ENCODE measurements at places on chromosomes 11 and 22.

GRCh38 chr11:7524462-7525235 lies 10.8 kb downstream of the PPFIBP2 start:
- no peak for DNase-seq

DNA sequence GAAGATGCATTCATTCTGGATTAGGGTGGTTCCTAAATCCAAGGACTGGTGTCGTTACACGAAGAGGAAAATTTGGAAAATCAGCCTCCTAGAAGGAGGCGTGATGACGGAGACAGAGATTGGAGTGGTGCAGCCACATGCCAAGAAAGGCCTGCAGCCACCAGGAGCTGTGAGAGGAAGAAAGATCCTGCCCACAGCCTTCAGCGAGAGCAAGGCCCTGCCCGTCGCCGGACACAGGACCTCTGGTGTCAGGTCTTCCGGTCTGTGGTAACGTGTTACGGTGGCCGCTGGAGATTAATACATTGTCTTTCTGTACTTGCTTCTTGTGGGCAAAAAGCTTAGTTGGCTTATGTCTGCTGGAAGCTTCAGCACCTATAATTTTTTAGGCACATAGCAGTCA lies 1045.8 kb downstream of the BRD1 start:
- DNase-seq, result no peak

- no peak for DNase-seq
Observed at GRCh38 chr11:5923427-5923776, 18.6 kb upstream of the OR56A3 start.

- no peak for DNase-seq
Observed at GRCh38 chr22:44719586-44720368, 17.8 kb downstream of the PRR5 start.

DNA sequence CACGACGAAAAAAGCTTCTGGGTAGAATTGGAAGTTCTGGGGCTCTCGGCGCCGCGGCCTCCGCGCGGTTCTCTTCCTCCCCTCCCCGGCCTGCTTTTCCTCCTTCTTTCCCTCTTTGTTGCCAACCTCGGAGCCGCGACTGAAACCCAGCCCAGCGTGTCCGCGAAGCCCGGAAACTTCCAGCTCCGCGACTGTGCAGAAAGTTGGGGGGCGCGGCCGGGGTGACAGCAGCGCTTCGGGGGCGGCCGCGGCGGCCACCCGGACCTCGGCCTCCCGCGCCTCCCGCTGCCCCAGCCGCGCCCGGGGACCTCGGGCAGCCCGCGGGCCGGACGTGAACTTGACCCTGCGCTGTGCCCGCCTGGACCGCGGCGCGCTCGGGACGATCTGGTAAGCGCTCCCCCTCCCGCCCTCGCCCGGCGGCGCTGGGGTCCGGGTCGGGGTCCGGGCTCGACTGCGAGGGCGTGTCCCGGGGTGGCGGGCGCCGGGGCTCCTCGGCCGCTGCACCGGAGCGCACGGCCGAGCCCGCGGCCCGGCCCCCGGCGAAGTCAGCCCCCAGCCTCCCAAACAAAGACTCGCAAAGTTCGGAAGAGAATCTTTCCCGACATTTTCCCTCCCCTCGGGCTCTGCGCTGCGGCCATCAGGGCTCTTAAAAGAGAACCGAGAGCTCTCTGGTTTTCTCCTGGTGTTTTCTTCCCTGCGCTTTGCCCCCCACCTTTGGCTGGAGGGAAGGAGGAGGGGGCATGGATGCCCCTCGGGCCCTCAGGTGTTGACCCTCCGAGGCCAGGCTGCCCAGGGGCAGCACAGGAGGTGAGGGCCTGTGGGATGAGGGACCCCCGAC lies 67.9 kb upstream of the WNT7B start:
- peak; percentile 21 for DNase-seq

- DNase-seq, result no peak
Observed at GRCh38 chr11:83508804-83509203, 222.6 kb upstream of the CCDC90B start.

GRCh38 chr22:19062139-19062942 lies 59.9 kb downstream of the DGCR2 start:
- DNase-seq, result no peak

DNA sequence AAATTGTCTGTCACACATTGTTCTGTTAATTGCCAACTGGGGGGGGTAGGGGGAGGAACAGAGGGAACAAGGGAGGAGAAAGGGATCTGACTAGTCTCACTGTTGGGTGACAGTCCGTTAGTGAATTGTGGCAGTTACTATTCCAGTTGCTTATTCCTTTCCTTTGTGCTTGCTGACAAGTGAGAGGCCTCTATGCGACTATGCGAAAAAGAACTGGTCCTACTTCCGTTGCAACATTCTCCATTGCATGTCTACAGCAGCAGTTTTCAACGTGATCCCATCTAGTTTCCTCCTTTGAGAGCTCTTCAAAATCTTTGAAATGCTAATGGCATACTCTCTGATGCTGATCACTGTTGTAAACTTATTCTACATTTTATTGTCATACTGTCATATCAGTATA lies 672.2 kb downstream of the LRRC4C start:
- DNase-seq, result no peak

DNA sequence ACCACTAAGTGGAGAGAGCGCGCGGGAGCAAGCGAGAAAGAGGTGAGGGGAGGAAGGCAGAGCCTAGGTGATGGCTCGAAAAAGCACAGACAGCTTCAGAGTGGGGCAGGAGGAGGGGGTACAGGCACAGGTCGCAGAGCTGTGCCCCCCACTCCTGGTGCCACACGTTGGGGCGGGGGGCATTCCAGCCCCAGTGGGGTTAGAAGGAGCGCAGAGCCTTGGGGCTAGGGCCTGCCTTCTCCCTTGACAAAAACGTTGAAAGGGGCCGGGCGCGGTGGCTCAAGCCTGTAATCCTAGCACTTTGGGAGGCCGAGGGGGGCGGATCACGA lies 41.6 kb upstream of the ISX start:
- no peak for DNase-seq

- DNase-seq, result no peak
Observed at GRCh38 chr11:105155679-105156078, 16.1 kb upstream of the CARD18 start.

Data from CD4-positive, alpha-beta T cell treated with Interleukin-4 for 4 hours (primary cell).